ENCODE measurements at places on chromosomes 5 and 9. TPM values are rescaled to one million over a fixed set of nuclear protein-coding genes. Genes with fewer than 3 reads are reported as not detected.
A peak's percentile ranks its signal among the peaks of the same experiment; 100 is the strongest.

DNA sequence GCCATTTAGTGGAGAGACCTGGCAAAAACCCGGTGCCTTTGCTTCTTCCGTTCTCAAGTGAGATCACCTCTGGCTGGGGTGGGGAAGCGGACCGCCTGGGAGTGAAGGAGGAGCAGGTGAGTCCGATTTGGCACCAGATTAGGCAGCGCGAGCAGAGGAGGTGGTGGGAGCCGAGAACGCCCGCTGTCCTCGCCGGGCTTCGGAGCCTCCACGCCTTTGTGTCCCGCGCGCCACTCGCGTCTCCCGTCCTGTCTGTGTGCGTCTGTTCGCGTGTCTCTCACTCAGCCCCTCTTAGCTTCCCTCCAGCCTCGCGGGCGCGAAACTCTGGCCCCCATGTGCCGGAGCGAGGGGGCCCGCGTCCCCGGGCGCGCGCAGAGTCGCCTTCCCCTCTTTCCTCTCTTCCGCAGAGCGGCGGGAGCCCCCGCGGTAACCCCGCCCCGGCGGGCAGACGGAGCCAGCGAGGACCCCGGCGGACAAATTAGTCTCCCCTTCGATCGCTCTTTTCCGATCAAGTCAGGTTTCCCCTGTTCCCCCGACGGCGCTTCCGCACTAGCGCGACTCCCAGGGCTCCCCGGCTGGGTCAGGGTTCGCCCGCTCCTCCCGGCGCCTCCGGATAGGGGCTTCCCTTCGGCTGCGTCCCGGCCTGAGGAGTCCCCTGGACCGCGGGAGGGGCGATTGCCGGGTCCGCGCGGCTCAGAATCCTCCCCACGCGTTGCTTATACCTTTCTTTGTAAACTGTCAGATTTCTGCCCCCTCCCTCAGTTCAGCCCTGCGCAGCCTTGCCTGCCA, 7.1 kb downstream of the POU4F3 start:
- H3K27ac ChIP-seq, result no peak overlapping the region
- no peak overlapping the region for H3K4me3 ChIP-seq
- H3K27me3 ChIP-seq, result peaks cover 72% of the 10 kb centered on the region
- DNase-seq, result no peak
- H3K4me1 ChIP-seq, result peaks cover 12% of the 10 kb centered on the region

DNA sequence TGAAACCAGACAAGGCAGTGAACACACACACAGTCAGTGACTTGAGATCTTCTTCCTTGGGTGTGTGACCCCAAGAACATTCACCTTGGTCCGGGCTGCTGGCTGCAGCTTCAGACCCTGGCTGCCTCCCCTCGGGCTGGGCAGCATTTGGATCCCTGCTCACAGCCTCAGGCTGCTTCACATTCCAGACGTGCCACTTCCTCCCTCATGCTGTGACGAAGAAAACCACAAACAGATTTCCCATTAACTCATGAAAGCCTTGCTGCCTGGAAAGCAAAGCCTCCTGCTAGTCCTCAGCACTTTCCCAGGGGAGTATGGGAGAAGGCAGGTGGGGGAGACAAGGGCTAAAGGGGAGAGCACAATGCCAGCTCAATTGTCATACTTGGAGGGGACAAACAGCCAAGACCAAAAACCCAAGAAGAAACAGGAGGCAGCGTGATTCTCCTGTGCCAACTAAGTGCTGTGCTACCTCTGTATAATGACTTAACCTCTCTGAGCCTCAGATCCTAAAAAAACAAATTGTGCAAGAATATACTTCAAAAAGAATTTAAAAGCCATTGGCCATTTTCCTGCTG, 594.6 kb upstream of the BRINP1 start:
- H3K27ac ChIP-seq, result no peak overlapping the region
- DNase-seq, result no peak
- H3K36me3 ChIP-seq, result no peaks in the 10 kb centered on the region

DNA sequence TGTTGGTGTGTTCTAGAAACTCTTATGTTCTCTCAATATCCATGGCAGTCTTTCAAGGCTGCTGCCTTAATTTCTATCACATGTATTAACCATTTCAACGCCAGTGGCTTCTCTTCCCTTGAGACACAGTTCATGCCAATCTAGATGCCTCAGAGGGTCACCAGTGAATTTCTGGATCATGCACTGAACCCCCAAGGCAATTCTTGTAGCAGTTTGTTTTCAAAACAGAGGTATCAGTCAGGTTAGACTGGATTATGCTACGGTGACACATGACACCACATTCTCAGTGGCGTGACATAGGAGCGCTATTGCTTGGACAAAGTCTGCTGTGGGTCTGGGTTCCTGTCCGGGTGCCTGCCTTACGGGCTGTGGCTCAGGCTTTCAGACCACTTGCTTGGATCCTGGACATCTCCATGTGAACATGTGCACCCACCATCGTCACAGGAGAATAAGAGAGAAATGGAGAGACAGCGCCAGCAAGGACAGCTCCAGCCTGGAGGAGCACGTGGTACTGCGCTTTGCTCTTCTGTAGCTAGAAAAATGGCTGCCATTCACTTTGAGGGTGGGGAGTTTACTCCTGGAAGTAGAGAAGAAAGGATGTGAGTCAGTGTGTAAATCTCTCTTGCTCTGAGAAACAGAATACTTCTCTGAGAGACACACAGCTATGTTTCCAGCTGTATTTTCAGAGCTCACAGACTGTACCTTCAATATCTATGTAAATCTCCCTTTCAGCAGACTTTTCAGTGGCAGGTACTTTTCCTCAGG, 329.3 kb upstream of the ADCY2 start:
- no peaks in the 10 kb centered on the region for H3K36me3 ChIP-seq
- no peaks in the 10 kb centered on the region for H3K27me3 ChIP-seq
- H3K4me1 ChIP-seq, result no peaks in the 10 kb centered on the region
- H3K27ac ChIP-seq, result no peak overlapping the region
- H3K4me3 ChIP-seq, result no peak overlapping the region

DNA sequence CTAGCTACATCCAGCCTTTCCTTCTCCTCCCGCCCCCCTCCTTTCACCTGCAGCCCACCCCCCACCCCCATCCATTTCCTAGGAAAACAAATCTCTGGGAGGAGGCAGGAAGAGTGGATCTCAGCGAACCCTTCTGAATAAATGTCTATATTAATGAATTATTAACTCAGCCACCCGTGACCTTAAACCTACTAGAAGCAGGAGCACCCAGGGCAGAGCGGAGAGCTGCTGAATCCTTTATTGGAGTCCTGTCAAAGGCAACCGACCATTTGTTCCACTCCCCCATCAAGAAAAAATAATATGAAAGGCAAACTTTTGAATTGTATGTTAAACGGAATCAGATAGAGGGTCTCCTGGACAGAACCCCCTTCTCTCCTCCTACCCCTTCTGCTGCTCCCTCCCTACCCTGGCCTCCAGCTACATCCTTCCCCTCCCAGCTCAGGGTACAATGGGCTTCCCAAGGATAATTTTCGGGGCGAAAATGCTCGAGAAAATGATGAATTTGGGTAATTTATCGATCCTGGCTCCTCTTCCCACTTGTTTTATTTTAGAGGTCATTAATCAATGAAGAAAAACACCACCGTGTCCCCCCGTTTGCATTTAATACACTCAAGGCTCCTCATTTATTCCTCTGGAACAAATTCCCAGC, 3.3 kb upstream of the PRDM6 start:
- H3K27me3 ChIP-seq, result peaks cover 75% of the 10 kb centered on the region
- no peak for DNase-seq
- no peak overlapping the region for H3K4me3 ChIP-seq

DNA sequence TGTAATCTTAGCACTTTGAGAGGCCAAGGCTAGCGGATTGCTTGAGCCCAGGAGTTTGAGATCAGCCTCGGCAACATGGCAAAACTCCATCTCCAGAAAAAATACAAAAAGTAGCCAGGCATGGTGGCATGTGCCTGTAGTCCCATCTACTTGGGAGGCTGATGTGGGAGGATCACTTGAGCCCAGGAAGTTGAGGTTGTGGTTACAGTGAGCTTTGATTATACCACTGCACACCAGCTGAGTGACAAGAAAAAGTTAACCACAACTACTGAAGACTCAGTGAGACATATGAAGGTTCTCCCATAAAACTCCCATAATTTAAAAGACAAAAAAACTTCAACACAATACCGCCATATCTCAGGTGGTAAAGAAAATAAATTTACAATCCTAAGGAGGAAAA, 98.0 kb downstream of the NR6A1 start:
- peak; percentile 25 for DNase-seq
- H3K27ac ChIP-seq, result no peak overlapping the region
- no peak overlapping the region for H3K4me3 ChIP-seq
- peaks cover 3% of the 10 kb centered on the region for H3K36me3 ChIP-seq

GRCh38 chr5:38765399-38765861, 80.4 kb upstream of the OSMR start:
- no peak for DNase-seq
- no peaks in the 10 kb centered on the region for H3K4me1 ChIP-seq
- no peak overlapping the region for H3K27ac ChIP-seq
- H3K27me3 ChIP-seq, result peaks cover 12% of the 10 kb centered on the region
- no peaks in the 10 kb centered on the region for H3K36me3 ChIP-seq
- no peak overlapping the region for H3K4me3 ChIP-seq

- peak; percentile 42 for DNase-seq
- H3K36me3 ChIP-seq, result peaks cover 13% of the 10 kb centered on the region
- peak overlapping the region; percentile 66 for H3K4me3 ChIP-seq
- H3K27me3 ChIP-seq, result no peaks in the 10 kb centered on the region
- H3K27ac ChIP-seq, result peak overlapping the region; percentile 94
Measured at GRCh38 chr9:33158843-33159776, 8.0 kb downstream of the B4GALT1 start.

DNA sequence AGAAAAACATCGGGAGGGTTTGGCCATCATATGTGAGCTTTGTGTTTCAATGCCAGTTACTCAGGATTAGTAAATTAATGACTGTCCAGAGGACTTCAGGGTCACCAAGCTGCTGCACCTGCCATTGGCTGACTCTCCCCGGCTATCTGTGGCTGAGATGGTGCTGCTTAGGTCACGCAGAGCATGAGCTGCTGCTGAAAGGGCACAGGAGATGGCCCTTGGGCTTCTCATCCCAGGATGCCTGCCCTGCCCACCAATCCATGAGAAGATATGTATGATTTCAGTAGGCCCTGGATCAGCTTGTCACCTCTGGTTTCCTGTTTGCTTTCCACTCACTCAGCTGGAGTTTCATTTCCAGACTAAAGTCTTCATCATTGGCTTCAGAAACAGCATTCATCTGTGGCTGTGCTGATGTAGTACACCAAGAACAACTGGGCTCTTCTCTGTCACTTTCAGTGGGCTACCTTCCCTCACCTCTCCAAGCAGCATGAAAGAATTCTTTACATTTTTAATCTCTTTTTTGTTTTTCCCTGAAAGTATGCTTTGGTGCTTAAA, 2.4 kb upstream of the CATSPER3 start:
- H3K4me3 ChIP-seq, result no peak overlapping the region
- H3K36me3 ChIP-seq, result peaks cover 24% of the 10 kb centered on the region
- H3K27ac ChIP-seq, result peak overlapping the region; percentile 92
- H3K27me3 ChIP-seq, result no peaks in the 10 kb centered on the region

DNA sequence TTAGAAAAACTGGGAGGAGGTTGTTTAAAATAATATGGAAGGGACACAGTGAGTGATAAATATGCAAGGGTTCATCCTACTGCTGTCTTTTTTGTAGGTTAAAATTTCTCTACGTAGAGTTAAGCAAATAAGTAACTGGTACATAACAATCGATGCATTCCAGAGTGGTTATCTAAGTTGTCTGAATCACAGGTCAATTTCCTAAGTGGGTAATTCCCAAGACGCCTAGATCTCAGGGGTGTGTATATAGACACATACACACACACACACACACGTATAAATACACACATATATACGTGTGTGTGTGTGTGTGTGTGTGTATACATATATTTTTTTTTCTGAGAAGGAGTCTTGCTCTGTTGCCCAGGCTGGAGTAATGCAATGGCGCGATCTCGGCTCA, 22.3 kb downstream of the CAAP1 start:
- H3K27ac ChIP-seq, result no peak overlapping the region
- no peak for DNase-seq
- no peak overlapping the region for H3K4me3 ChIP-seq
- H3K4me1 ChIP-seq, result no peaks in the 10 kb centered on the region
- H3K27me3 ChIP-seq, result no peaks in the 10 kb centered on the region
- peaks cover 9% of the 10 kb centered on the region for H3K36me3 ChIP-seq

DCTN4 gene
- 38.7 TPM for total RNA-seq

MYOT gene
- not detected for total RNA-seq

CCDC152 gene
- 5.2 TPM for total RNA-seq

GAS1 gene
- 0.62 TPM for total RNA-seq

DNA sequence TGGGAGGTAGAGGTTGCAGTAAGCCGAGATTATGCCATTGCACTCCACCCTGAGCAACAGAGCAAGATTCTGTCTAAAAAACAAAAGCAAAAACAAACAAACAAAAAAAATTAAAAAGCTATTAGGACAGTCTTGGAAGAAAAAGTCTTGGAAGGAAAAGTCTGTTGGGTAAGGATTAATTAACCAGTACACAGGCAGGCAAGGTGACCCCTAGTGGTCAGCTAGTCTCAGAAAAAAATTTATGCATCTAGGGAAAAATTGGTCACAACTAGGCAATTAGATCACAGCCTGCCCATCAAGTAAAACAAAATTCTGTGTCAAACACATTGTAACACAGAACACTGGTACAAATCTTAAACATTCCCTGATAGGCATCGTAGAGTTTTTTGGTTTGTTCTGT, 6.7 kb upstream of the ANKRD18B start:
- H3K4me3 ChIP-seq, result no peak overlapping the region
- DNase-seq, result no peak
- peaks cover 32% of the 10 kb centered on the region for H3K27me3 ChIP-seq
- H3K36me3 ChIP-seq, result no peaks in the 10 kb centered on the region
- no peaks in the 10 kb centered on the region for H3K4me1 ChIP-seq
- H3K27ac ChIP-seq, result no peak overlapping the region

DNA sequence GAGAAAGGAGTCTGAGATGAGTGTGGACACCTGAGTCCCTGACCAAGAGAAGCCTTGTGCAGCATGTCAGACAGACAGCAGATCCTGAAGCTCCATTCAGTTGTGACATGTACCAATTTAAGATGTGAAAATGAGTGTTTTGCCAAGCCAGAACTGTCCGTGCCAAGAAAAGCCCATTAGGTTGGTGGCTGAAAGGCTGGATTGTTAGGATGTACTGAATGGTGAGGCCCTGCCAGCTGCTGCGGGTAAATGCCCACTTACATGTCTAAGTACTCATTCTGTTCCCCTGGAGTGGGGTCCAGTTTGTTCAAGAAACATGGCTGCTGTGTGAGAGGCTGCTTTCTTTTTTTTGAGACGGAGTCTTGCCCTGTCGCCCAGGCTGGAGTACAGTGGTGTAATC, 14.6 kb downstream of the DAPK1 start:
- no peaks in the 10 kb centered on the region for H3K4me1 ChIP-seq
- no peak overlapping the region for H3K4me3 ChIP-seq
- no peak for DNase-seq

STOM gene
- total RNA-seq, result 35.5 TPM

- peaks cover 6% of the 10 kb centered on the region for H3K27me3 ChIP-seq
- H3K36me3 ChIP-seq, result no peaks in the 10 kb centered on the region
- DNase-seq, result no peak
- H3K4me1 ChIP-seq, result no peaks in the 10 kb centered on the region
Measured at GRCh38 chr9:70747261-70747718, 332.8 kb upstream of the KLF9 start.

ACOT12 gene
- total RNA-seq, result not detected

All from activated CD4-positive, alpha-beta T cell treated with anti-CD3 and anti-CD28 coated beads, Interleukin-2, amount 10 ng/mL, durations not matched to agents 7 days and 5 days (primary cell).